ENCODE measurements at places on chromosomes 1 and 21.

DNA sequence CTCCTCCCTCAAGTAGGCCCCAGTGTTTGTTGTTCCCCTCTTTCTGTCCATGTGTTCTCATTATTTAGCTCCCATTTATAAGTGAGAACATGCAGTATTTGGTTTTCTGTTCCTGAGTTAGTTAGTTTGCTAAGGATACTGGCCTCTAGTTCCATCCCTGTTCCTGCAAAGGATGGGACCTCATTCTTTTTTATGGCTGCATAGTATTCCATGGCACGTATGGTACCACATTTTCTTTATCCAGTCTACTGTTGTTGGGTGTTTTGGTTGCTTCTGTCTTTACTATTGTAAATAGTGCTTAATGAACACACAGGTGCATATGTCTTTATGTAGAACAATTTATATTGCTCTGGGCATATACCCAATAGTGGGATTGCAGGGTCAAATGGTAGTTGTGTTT lies 232.9 kb downstream of the TPR start:
- no peak for DNase-seq

DNA sequence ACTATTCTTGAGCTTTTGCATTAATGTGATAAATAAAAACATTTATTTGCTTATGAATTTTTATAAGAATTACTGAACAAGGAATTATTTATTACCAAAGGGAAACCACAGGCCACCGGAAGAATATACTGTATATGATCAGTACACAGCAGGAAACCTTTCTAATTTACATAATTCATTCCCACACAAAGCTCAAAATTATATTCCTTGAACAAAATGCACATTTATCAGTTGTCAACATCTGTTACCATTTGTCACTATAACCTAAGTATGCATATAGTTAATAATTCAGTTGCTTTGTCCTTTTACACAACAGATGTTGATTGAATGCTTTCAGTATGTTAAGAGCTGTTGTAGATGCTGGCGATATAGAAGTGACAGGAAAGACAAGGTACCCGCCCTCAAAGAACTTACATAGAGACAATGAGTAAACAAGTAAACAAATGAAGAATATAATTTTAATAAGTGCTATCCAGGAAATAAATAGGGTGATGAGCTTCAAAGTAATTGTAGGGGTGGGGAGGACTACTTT lies 27.2 kb downstream of the VPS45 start:
- DNase-seq, result no peak

GRCh38 chr1:92663775-92664174 lies 121.1 kb downstream of the EVI5 start:
- no peak for DNase-seq

DNA sequence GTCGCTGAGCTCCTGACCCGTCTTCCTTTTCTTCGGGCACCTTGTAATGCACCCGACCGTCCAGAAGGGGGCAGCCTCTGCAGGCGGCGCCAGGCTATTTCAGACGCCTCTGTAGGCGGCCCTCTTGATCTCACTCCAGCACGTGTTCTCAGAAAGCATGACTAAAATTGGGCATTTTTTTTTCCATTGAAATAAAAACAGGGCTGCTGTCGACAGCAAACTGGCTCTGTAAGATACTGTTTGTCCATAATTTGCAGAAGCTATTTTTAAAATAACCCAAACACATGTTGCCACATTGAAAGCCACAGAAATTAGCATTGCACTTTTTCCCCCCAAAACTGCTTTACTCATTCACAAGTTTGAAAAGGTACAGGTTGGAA lies 78.0 kb downstream of the STUM start:
- DNase-seq, result peak; percentile 81

DNA sequence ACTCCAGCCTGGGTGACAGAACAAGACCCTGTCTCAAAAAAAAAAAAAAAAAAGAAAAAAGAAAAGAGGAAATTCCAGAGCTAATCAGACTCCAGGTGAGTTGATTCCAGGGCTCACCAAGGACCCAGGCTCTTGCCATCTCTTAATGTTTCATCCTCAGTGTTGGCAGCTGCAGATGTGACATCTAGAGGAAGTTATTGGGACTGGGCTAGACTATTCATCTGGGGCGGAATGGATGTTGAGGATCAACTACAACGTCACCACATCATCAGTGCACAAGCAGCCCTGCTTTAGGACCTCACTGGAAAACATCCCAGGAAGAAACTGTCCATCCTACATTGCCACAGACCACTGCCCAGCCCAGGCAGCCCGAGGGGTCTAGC lies 28.6 kb upstream of the PARP1 start:
- DNase-seq, result no peak

- DNase-seq, result no peak
These were observed 402.8 kb downstream of the MATN1 start for GRCh38 chr1:30320581-30320890.

- no peak for DNase-seq
These were observed 54.5 kb downstream of the UBE4B start for GRCh38 chr1:10087210-10087609.

GRCh38 chr21:34243562-34243961 lies 120.2 kb upstream of the KCNE2 start:
- no peak for DNase-seq

DNA sequence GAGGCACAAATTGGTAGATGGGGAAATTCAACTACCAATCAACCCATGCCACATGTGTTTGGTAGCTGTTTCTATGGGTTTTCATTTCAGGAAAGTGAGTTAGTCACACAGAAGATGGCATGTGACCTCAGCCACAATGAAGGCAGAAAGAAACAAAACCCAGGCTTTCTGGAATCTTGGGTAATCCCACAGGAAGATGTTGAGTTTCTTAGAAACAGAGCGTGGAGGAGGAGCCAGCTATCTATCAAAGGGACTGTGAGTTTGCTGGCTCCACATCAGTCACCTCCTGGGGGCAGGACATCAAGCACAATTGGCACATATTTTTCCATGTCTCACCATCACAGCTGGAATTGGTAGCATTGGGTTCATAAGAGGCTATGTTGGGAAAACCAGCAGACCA lies 188.9 kb upstream of the PLXNA2 start:
- peak; percentile 60 for DNase-seq

GRCh38 chr21:44615911-44616590 lies 4.2 kb downstream of the KRTAP10-8 start:
- DNase-seq, result no peak

DNA sequence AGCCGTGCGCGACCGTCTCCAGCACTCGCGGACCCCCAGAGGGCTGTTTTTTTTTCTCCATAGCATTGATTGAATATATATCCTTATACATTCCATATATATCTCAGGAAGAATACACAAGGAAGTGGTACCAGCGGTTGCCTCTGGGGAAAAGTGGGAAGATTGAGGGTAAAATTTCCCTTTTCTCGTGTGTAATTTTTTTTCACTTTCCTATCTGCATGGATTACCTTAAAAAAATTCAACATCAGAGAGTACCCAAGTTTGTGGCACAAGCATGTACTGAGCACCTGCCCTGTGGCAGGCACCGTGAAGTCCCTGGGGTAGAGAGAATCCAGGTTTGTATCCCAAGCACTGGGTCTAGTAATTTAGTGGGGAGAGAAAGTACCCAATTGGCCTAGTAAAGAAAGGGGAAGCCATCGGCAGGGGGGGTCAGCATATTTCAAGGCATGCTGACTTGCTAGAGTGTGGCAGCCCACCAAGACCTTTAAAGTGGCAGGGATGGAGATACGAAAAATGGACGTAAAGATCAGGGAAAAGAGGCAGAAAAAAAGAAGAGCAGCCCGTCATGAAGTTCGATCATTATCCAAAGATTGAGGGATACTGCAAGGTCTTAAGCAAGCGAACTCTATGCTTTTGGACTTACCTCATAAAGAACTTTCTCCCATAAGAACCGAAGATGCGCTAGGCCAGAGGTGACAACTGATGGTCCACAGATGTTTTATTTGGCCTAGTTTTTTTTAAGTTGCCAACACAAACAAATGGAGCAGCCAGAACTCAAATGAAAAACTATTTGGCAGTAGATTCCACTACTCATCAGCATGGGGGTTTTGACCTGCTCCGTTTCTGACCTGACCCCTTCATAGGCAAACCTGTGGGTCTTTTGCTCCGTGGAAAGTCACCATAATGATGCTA lies 1.5 kb upstream of the HMGN1 start:
- DNase-seq, result no peak

DNA sequence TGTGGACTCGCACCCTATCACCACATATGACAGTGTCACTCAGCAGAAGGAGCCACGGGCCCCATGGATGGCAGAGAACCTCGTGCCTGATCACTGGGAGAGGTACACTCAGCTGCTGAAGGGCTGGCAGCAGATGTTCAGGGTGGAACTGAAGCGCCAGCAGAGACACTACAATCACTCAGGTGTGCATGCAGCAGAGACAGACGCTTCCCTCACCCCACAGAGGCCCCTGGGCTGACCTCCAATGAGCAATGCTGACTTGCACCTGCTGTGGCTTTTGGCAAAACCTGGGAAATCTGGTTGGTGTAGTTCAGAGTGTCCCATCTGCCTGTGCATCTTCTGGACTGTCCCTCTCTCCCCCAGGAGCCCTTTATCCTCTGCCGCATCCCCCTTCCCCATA lies 51.9 kb downstream of the KIAA1614 start:
- DNase-seq, result no peak

DNA sequence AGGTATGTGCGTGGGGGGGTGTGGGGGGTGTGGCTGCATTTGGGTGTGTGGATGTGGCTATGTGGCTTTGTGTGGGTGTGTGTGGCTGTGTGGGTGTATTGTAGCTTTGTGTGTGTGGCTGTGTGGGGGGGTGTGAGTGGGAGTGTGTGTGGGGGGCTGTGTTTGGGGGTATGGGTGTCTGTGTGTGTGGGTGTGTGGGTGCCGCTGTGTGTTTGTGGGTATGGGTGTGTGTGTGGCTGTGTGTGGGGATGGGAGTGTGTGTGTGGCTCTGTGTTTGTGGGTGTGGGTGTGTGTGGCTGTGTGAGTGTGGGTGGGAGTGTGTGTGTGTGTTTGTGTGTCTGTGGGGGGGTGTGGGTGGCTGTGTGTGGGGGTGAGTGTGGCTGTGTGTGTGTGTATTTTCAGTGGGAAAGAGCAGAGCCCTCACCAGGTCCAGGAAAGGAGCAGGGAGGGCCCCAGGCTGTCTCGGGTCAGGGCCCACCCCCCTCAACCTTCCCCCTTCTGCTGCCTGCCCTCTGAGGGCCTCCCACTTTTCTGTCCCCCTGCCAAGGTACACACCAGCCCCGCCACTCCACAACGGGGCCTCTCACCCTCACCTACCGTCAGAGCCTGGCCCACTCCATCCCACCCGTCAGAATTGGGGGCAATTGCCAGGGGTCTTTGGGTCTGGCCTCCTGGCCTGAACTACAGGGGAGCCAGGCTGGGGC lies 1.9 kb upstream of the COL8A2 start:
- DNase-seq, result no peak

- DNase-seq, result peak; percentile 85
These were observed 101.7 kb downstream of the RIPK4 start for GRCh38 chr21:41664881-41665765.

DNA sequence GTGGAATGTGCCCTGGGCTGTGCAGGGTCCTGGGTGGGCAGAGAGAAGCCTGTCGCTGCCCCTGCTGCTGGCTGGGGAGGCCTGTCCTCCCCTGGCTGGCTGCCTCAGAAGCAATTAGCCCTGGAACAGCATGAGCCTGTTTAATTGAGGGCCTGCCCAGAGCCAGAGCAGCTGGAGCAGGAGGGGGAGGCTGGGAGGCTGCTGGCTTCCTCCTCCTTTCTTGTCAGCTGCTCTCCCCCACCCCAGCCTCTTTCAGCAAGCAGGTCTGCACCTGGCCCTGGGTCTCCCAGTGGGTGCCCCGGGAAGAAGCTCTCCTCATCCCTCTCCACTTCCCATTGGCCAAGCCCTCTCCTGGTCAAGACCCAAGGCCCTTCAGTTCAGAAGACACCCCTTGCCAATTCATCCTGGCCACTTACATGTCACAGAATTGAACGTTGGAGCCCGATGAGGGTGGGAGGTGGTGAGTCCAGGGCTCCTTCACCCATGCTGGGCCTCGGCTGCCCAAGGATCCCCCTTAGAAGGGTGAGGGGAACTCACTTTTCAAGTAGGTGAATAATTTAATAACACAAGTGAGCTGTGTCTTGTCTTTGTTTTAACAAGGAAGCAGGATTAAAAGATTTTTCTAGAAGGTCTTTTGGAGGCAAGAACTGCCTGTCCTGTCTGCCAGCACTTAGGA lies 13.2 kb downstream of the AMPD2 start:
- no peak for DNase-seq

- no peak for DNase-seq
These were observed 47.9 kb upstream of the TARBP1 start for GRCh38 chr1:234526922-234527321.

DNA sequence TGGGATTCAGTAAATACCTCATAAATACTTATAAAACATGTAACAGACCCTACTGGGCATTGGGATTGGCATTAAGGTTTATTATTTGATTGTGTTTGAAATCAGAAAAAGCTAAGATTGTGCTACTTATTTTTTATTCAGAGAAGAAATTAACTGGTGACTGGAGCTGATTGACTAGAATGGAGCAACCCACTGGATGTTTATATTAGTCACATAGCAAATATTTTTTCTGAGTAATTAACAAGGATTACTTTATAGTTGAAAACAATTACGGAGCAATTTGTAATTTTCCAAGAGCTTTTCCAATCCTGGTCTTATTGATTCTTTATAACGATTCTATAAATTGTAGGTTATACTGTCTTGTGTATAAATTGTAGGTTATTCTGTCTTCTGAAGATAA lies 208.7 kb downstream of the HLX start:
- no peak for DNase-seq

DNA sequence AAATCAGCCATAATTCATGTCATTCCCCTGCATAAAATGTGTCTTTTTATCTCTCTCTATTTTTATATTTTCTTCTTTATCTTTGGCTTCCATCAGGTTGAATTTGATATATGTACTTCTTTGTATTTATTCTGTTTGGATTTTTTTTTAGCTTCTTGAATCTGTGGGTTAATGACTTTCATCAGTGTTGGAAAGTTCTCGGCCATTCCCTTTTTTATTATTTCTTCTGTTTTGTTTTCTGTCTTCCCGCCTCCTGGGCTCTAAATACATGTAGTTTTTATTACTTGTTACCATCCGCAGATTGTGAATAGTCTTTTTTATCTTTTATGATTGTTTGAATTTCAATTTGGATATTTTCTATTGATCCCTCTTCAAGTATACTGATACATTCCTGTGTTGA lies 637.5 kb downstream of the NPHP4 start:
- DNase-seq, result no peak

Data from astrocyte of the hippocampus (primary cell).